ENCODE measurements at places on chromosomes 12 and 14.

DNA sequence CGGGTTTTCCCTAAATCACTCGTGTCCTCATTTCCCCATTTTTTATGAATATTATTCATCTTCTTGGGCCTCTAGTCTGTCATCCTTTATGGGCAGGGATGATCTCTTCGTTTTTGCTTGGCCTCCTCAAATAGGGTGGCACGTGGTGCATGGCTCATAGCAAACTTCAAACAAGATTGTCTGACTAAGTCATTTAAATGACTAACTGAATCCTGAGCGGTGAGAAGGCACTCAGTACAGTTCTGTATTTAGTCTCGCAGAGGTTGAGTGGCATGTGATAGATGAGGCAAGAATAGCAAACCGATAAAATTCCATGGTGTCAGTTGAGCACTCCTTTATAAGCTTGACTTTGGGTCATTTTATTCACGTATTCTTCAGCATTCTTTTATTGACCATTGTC is 5.7 kb upstream of the JDP2 start:
- DNase-seq: no peak

DNA sequence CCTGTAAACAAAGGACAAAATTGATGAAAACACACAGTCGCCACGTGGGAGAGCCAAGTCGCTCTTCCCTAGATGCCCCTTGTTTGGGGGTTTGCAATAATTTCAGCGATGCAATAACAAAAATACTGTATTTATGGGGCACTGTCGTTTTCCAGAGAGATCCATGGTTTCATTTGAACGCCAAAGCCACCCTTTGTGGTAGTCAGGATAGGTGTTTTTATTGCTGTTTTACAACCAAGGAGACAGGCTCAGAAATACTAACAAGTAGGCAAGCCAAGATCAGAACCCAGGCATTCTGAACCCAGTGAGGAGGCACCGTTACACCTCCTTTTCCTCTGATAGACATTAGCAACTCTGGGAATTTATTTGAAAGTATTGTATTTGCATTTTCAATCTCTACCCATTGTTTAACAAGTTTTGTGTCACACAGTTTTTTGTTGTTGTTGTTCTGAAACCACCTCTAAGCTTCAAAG is 831 bp upstream of the BTBD7 start:
- no peak for DNase-seq

DNA sequence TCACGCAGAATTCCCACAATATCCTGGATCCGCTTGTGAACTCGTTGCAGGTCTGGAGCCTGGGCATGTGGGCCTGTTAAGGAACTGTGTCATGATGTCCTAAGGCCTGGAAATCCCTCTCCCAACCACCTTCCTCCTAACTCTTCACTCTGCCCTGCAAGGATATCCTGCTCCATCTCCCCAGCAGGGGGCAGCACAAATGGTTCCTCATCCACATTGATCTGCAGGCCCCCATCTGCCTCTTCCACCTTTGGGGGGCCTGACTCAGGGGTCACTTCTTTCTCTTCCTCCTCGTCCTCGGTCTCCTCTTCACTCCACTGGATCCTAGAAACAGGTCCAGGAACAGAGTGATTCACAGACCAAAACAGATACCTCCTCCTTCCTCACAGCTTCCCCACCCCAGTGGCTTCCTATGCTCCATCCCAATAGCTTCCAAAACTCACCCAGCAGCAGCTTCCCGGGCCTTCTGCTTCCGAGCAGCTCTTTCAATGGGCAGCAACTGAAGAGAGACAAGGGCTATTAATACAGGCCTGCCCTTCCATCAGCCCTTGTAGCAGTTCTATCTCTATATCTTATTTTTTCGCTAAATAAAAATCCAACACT is 4.5 kb downstream of the NOP2 start:
- DNase-seq: peak; percentile 72

DNA sequence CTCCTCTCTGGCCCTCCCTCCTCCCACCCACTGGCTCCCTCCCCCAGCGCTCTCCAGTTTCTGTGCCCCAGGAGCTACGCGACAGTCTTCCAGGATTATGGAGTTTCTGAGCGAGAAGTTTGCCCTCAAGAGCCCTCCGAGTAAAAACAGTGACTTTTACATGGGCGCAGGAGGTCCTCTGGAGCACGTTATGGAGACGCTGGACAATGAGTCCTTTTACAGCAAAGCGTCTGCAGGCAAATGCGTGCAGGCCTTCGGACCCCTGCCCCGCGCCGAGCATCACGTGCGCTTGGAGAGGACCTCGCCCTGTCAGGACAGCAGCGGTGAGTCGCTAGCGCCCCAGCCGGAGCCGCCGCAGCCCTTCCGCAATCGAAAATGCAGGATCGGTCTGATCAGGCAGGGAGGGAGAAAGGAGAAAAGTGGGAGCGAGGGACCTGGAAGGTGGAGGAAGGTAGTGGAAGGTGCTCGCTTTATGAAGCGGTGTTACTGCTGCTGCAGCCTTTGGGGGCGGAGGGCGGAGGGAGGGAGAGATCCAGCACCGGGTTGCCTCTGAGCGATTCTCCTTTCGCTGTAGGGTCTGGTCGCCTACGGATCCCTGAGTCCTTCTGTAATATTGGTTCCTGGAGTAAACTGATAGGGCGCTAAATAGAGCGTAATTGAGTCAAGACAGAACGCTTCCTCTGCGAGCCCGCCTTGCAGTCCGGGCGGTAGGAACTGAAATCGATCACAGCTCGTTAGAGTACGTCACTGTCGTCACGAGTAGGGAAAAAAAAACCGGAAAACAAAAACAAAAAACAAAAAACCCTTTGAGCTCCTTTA is at the start of gene ALX1:
ALX1 (plus strand) TSS at position 56 of the 819 bp plus-strand sequence; CDS start at position 98, 42 bp downstream.
- no peak for DNase-seq

DNA sequence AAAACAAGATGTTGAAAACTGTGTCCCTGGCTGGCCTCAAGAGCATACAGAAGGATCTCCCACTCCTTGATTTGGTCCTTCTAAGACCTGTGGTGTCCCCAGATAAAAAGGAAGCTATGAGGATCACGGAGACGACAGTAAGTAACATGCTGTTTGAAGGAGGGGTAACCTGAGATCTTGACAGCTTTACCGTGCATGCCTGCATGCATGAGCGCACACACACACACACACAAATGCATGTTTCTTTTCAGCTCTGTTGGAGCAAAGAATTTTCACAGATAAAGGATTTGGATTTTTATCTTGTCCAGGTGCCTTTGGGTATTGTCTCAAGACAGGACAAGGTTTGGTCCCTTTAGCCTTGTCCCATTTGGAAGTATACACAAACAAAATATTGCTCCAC is 411.6 kb upstream of the CCDC196 start:
- no peak for DNase-seq

DNA sequence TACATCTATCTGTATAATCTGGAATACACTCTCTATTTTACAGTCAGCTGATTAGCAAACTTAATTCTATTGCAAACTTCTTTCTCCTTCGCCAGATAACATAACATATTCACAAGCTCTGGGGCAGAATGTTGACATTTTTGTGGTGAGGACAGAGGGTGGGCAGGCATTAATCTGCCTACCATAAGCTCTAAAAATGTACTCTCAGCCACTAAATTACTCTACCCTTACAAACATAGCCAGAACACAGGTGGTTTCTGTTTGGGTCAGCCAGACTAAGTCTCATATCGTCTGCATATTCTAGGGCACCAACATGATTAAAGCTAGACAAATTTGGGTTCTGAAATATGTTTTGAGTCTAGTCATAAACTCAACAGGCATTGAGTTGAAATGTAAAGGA is 90.1 kb downstream of the SLC6A15 start:
- DNase-seq: no peak

- no peak for DNase-seq
These were observed 600.8 kb upstream of the SEL1L start for GRCh38 chr14:82134411-82134810.

- no peak for DNase-seq
These were observed 30.3 kb downstream of the HIP1R start for GRCh38 chr12:122865268-122866231.

DNA sequence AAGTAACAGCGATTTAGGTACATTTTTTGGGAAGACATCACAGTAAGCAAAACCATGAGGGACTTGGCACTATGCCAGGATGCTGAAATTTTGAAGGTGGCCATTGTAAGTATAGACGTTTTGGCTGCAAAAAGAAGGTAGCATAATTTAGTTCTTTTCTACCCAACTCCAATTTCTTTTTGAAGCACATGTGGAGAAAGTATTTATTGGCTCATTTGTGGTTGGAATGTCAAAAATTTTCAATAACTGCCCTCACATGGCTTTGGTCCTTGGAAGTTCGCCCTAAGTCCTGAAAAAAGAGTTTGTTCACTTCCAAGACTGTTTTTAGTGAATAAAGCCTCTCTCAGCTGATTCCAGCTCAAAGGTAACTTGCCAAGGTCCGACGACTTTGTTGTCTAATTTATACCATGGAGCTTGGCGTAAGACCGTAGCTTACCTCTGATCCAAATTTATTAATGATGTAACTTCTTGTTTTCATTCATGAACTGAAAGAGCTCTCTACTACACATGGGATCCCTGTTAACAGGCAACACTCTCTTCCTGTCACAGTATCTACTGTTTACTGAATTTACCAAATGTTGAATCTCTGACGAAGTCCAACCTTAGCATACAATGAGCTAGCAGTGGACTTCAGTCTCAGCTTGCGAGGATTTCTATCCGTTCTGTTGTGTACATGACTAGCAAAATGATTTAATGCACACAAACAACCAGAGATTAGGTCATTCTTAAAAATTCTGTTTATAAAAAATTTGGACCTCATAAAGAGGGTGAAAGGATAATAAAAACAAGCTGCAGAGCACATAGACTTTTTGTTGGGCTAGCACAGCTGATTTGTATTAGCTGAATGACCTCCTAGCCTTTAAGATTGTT is 49.0 kb downstream of the MSRB3 start:
- DNase-seq: no peak

DNA sequence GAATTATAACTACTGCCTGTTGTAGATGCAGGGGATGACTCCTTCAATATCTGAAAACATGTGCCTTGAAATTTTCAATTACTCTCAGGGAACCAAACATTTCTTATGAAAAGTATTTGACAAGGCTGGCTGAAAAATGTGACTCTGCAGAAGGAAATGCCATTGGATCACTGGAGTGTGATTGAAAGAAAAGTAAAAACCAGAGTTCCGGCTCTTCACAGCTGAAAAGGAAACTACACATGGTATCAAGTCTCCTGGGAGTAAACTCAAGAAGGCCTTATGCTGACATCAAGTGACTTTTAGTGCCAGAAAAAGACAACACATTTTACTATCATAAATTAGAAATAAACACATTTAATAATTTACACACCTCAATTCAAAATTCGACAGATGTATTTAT is 693.0 kb downstream of the LRFN5 start:
- DNase-seq: no peak

DNA sequence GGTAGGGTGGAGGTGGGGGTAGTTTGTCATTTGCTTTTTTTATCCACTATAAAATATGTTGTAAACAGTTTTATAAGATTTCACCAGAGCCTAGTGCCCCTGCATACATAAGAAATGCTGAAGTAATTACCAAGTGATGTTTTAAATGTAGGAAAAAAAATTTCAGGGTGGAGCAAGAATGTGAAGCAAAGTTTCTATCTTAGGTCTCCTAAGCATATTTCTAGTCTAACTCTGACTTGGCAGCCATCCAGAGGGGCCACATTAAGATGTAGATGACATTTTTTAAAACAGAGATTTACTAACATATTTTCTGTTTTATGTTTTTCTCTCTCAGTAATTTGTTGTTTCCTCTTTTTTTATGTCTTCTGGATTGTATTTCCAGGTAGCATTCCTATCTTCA is 15.8 kb upstream of the KRAS start:
- DNase-seq: no peak

- no peak for DNase-seq
These were observed 71.7 kb downstream of the ANO2 start for GRCh38 chr12:5873281-5873919.

DNA sequence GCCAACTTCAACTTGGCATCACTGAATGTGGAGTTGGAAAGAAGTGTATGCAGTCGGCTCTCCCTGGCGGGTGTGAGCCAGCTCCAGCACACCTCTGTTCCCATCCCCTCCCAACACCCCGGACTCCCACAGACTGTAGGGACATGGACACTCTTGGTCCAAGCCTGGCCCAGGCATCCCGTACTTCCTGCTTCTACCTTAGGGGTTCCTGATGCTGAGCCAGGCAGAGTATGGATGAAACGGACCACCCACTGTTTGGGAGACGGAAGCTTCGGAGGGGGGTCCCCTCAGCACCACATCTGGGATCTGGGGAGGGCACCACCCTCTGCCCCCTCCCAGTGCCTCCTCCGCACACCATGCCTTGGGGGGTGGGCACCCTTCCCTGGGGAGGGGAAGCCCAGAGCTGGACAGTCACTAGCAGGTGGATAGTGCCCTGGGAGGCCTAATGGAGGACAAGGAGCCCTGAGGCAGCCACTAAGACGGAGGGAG is 62.0 kb downstream of the LGMN start:
- no peak for DNase-seq

GRCh38 chr12:101857043-101857558 is 20.3 kb upstream of the DRAM1 start:
- no peak for DNase-seq

GRCh38 chr12:124569375-124570148 is 2.1 kb upstream of the NCOR2 start:
- DNase-seq: no peak

DNA sequence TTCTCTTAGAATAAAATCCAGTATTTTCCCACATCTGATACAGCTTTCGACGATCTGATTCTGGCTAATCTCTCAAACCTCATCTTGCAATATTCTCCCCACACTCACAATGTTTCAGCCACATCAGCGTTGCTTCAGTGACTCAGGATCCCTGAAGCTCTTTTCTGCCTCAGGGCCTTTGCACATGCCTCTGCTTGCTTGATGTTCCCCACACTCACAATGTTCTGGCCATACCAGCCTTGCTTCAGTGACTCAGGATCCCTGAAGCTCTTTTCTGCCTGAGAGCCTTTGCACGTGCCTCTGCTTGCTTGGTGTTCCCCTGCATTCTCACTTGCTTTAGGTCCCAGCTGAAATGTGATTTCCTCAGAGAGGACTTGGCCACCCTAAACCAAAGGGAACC is 2.6 kb downstream of the C12orf42 start:
- DNase-seq: no peak

DNA sequence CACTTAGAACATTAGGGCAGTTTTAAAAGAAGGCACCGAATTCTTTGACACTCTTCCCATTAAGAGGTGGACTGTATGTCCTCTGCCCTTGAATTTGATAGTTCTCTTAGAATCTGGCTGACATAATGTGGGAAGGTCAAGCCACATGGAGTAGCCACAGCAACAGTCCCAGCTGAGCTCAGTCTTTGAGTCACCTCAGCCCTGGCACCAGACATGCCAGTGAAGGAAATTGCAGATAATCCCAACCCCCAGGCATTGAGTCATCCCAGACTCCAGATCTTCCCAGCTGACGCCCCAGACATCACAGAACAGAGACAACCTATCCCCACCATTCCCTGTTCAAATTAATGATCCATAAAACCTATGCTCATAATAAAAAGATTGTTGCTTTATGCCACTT is 83.4 kb downstream of the GTF2A1 start:
- DNase-seq: no peak

- peak; percentile 24 for DNase-seq
These were observed 24.0 kb downstream of the KLRK1 start for GRCh38 chr12:10365696-10366405.

Measured in hematopoietic multipotent progenitor cell treated with erythropoietin and hydrocortisone succinate and interleukin-3 and kit ligand, for 15 days (in vitro differentiated cells).